Stimulated activated CD4-positive, alpha-beta T cell treated with anti-CD3 and anti-CD28 coated beads, Interleukin-2, amount 100 ng/mL, for 48 hours (primary cell): ENCODE measurements at places on chromosomes 12 and 14.

GRCh38 chr12:101785671-101786070 is 45.1 kb downstream of the GNPTAB start:
- DNase-seq, result no peak

DNA sequence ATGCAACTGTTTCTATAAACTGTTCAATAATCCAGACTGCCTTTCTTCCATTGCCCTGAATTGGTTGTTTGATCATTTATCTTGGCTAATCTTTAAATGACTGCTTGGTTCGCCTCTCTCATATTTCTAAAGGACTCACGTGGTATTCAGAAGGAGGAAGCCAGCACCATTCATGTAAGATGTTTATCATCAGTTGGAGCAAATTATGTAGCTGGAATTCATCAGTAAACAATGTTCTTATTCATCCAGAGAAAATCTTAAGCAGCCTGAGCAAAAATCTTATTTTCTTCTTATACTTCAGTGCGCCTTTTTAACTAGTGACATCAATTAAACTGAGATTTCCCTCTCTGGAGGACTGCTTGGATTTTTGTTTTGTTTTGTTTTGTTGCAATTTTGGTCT is 538.7 kb upstream of the TMEM132C start:
- DNase-seq, result no peak

GRCh38 chr14:67584978-67585377 is 15.1 kb downstream of the PIGH start:
- DNase-seq, result no peak

DNA sequence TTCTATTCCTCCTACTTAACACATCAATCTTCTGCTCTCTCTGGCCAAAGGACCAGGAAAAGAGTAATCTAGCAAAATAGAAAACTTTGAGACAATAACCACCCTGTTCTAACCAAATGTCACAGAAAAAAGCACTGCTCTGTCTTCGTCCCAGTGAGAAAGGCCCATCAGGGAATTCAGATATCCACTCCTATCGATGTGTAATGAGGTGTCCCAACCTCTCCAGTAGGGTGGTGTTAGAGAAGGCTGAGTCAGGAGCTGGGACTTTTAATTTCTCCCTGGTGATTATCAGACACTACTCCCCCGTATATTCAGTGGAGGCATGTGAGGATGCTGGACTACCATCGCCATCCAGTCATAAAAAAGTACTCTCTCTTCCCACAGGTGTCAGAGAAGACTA is 130.3 kb downstream of the TMTC3 start:
- DNase-seq, result no peak

- DNase-seq, result no peak
These were observed 74.9 kb downstream of the PCNX1 start for GRCh38 chr14:70982200-70982599.

- DNase-seq, result no peak
These were observed 62.6 kb downstream of the PLXNC1 start for GRCh38 chr12:94211021-94211420.

DNA sequence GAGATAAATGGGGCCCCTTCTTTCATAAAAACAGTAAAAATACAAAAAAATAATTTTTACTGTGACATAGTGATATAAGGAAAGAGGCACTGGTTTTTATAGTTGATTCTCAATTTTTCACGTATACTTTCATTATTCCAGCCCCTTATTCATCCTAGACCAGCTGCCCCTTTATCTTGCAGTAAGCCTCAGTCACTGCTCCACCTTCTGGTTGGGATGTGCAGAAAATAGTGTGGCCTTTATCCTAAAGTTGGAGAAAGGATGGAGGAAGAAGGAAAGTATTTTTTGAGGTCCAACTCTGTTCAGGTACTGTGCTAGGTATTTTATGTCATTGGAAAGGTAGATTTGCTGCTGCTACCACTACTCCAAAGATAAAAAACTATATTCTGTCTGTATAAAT is 172.7 kb downstream of the ANO6 start:
- DNase-seq, result no peak

DNA sequence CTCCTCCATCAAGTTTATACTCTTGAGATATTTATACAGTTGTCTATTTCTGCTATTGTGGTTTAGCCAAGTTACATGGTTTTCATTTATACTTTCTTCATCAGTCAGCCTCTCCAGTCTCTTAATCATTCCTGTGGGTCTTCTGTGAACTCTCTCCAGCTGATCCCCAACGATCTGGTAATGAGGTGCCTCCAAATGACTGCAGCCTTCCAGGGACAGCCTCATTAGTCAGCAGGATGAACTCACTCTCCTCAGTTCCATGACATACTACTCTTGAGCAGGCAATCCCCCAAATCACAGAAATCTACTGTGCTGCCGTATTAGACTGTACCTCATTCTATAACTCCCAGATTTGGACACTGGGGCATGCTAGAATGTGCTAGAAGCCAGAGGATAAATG is 15.3 kb downstream of the AREL1 start:
- no peak for DNase-seq

- no peak for DNase-seq
These were observed 1.3 kb upstream of the C14orf39 start for GRCh38 chr14:60487211-60487610.

DNA sequence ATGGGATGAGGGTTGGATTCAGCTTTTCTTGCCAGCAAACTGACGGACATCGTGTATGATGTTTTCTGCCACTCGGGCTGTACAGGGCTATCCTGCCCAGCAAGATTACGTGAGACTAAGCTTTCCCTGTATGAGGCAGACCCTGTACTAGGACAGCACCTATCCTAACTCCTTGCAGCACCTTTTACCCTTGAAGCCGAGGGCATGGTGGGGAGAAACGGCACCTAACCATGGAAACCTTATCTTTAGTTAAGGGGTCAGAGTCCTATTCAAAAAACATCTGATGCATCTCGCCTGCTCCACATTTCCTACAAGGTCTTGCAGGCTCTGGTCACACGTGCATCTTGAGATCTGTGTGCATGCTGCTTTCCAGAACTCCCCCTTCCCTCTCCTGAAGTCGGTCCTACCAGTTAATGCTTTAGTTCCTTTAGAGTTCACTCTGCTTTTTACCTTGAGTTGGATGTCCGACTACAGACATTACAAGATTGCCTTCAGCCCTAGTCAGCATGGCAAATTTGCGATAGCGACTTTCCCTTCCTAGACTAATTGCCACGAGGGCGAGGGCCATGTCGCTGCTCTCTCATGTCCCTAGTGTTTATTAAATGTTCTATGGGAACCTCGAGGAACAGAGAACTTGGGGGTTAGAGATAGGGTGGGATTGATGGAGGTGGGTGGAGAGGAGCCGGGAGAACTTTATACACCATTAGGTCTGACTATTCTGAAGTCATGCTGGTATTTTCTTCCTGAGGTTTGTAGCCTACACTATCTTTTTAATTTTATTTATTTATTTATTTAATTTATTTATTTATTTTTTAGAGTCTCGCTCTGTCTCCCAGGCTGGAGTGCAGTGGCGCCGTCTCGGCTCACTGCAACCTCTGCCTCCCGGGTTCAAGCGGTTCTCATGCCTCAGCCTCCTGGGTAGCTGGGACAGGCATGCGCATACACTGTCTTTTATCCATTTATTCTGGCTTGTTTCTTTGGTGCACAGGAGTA is 6.6 kb downstream of the RAN start:
- no peak for DNase-seq

DNA sequence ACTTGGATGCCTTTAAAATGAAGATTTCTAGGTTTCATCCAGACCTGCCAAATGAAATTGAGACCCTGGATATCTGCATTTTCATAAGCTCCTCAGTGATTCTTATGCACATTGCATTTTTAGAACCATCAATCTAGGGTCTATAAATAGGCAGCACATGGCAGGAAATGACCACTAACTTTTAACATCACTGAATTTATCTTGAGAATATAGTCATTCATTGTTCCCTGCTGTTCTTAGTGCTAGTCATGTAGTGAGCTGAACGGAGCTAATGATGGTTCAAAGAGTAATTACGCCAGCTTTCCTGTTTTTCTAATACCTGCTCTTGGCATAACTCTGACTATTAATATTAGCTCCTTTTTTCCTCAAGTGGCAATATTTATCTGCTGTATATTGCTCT is 91.6 kb downstream of the TPH2 start:
- no peak for DNase-seq

DNA sequence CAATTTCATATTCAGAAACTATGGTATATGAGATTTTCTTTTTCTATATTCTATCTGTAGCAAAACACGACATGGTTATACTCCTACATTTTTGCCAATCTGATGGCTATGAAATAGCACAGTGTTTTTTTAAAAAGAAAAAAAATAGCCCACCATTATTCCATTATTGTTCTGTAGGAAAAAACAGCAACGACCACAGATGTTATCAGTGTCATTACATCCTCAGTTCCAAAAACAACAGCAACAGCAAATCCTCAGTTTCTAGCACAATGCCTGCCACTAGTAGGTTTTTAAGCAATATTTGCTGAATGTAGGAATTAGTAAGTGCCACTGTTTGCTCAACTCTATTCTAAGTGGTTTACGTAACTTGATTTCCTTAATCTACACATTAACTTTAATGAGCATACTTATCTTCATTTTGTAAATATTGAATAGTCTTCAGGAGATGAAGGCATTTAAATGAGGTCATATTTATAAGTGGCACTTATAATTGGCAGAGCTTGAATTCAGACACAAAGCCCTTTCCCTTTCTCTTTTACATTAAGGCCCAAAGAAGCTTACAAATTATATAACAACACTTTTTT is 8.3 kb downstream of the RNASE6 start:
- no peak for DNase-seq

DNA sequence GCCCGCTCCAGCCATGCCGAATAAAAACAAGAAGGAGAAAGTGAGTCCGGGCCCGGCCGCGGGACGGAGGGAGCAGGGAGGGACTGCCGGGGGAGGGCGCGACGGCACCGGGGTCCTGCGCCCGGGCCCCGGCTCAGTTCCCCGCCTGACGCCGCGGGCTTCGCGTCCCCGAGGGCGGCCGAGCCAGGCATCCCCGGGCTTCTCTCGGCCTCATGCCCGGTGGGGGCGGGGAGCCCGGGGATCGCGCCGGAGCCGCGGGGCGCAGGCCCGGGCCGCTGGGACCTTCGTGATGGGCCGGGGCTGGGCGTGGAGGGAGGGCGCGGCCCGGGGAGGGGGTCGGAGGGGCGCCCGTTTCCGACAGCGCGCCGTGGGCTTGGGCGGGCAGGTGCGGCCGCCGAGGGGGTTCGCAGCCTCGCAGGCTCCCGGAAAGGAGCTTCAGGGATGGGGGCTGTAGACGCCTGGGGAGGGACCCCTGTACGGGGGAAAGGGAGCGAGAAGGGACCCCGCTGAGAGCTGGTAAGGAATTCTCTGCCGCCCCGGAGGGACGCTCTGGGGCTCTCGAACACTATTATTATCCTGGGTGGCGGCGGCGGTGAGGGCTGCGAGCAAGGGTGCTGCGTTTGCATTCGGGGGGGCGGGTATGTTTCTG is 496 bp downstream of the PPP2R5C start:
- DNase-seq, result peak; percentile 31

DNA sequence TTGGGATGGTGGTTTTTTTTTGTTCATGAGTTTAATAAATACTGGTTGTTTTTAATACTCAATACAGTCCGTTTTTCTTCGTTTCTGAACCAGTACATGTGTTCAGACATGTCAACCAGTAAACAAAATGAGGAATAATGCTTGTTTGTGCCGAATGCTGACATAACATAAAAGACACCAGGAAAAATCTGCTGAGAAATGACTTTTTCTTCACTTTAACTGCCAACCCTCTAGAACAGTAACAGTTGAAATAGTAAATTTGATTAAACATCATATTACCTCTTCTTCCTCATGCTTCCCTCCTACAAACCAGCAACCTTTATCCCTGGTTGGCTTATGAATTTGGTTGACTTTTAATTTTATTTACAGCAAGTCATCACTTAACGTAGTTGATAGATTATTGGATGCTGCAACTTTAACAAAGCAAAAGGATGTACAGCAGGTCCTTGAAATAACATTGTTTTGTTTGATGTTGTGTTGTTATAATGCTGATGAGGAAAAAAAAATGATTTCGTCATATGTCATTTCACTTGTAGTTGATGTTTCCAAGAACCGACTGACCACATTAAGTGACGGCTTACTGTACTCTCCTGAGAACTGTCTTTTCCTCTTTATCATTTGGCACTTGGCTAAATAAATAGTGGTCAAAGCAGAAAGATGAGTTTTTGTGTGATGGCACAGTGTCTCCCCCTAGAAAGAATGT is 340.5 kb downstream of the TMTC2 start:
- DNase-seq, result no peak

GRCh38 chr12:31801872-31802271 is 73.1 kb upstream of the AMN1 start:
- DNase-seq, result no peak

DNA sequence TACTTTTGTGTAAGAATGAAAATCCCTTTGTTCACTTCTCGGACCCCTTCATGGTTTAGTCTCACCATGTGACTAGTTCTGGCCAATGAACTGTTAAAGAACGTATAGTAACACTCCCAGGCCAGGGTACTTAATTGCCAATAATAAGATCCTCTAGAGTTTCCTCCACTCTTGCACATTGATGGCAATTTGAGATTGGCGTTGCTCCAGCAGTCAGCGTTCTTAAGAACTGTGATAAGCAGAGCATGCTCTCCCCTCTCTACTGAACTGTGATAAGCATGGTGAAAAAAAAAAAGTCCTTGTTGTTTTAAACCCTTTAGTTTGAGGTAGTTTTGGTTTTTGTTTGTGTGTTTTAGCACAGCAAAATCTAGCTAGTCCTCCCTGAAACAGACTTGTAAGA is 854.5 kb downstream of the SLC6A15 start:
- no peak for DNase-seq

GRCh38 chr12:52813203-52813819 is 605 bp downstream of the KRT4 start:
- no peak for DNase-seq

GRCh38 chr12:53586745-53587144 is 39.4 kb downstream of the ATF7 start:
- no peak for DNase-seq

DNA sequence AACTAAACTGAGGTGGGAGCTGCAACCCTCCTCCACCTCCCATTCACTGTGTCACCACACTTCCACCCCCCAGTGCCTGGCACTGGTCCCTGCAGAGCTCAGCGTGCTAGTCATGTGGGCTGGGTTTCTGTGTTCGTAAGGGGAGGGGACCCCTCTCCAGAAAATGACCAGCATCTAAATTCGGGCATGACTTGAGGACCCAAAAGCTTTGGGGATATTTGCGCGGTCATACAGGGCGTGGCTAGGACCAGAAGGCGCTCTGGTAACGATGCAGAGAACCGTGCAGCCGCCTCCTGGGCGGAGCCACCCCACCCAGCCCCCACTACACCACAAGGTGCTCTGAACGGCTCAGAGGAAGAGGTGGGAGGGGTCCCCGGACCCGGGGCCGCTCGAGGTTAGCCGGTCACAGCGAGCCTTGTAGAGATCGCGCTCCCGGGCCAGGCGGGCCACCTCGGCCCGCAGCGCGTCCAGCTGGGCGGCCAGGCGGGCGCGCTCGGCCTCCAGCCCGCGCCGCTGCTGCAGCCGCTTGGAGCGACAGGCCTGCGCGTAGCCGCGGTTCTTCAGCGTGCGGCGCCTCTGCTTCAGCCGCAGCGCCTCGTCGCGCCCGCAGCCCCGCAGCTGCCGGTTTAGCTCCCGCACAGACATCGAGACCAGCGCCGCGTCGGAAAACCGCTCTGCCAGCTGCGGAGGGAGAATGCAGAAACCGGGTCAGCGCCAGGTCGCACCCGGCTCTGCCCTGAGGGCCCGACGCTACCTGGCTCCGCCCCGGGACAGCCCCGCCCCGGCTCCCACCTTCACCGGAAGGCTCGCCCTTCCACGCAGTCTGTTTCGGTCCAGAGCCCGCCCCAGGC is 9.8 kb downstream of the CPNE6 start:
- peak; percentile 49 for DNase-seq

- no peak for DNase-seq
These were observed 44.2 kb downstream of the GPR137C start for GRCh38 chr14:52596861-52597260.
